ENCODE measurements at places on chromosomes 2 and 18.
A peak's percentile ranks its signal among the peaks of the same experiment; 100 is the strongest.

GRCh38 chr2:120669971-120670370 is 65.7 kb upstream of the GLI2 start:
- no peak for DNase-seq

DNA sequence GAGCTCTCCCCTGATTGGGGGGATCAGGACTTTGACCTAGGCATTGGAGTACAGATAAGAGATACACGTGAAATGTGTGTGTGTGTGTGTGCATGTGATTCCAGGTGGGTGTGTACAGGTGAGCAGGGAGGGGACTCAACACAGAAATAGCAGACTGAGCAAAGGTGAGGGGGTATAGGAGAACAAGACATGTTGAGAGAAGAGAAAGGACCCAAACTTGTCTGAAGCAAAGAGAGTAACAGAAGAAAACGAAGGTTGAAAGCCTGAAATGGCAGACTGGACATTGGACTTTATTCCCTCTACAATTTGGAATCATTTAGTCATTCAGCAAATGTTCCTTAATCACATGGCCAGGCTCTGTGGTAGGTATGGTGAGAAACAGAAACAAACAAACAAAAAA is 23.3 kb downstream of the MRO start:
- no peak for DNase-seq

DNA sequence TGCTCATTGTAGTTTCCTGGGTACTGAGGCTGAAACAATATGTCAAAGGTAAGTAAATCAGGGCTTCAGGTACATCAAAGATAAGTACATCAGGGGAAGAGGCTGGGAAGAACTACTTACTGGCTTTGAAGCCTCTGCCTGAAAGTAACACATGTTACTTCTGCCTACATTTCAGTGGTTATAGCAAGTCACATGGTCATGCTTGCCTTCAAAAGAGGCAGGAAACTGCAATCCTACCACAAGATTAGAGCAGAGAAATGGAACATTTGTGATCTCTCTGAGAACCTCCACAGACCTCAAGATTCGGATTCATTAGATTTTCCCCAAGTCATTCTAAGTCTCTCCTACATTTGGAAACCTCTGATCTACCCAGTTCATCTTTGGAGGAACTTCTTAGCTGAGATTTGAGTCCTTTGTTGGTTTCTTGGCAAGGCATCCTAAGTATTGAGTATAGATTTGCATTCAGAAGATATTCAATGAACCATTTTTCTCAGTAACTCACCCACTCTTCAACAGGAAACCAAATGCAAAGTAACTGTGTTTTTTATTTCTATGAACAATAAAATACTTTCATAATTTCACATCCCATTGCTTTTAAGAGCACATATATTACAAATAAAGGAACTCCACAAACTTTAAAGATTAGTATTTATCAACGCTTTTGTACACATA is 48.5 kb upstream of the CCDC195 start:
- no peak for DNase-seq

- no peak for DNase-seq
These were observed 159.2 kb upstream of the ACAA2 start for GRCh38 chr18:49972535-49972934.

- DNase-seq: no peak
These were observed 152.3 kb downstream of the DIS3L2 start for GRCh38 chr2:232113821-232114220.

DNA sequence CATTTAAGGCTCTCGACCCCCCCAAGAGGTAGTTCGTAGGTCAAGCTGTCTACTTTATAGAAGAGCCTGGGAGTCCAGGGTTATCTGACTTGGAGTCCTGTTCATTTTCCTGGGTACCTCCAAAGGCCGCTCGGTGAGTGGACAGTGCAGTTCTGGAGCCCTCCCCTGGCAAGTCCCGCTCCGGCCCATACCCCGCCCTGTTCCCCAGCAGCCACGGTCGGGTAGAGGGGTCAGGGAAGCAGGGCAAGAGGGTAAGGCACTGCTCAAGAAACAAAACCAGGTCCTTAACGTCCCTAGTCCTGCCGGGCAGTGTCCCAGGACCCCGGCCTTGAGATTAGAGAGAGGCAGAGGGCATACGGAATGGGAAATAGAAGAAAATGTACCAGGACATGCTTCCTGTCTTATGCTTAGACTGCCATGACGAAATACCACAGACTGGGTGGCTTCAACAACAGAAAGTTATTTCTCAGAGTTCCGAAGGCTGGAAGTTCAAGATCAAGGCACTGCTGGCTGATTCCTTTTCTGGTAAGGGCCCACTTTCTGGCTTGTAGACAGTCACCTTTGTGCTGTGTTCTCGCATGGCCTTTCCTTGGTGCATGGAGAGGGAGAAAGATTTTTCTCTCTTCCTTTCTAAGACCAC is 5.4 kb upstream of the HPCAL1 start:
- DNase-seq: no peak

DNA sequence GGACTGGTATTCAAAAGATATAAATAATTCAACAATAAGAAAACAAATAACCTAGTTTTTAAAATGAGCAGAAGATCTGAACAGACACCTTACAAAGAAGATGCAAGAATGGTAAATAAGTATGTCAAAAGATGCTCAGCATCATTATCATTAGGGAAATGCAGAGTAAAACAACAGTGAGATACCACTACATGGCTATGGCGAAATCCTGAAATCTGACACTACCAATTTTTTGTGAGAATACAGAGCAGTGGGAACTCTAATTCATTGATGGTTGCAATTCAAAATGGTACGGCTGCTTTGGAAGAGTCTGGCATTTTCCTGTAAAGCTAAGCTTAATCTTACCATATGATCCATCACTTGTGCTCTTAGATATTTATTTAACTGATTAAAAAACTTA is 151.8 kb downstream of the UBR3 start:
- DNase-seq: no peak

- no peak for DNase-seq
These were observed 245.7 kb downstream of the MREG start for GRCh38 chr2:215767625-215768024.

DNA sequence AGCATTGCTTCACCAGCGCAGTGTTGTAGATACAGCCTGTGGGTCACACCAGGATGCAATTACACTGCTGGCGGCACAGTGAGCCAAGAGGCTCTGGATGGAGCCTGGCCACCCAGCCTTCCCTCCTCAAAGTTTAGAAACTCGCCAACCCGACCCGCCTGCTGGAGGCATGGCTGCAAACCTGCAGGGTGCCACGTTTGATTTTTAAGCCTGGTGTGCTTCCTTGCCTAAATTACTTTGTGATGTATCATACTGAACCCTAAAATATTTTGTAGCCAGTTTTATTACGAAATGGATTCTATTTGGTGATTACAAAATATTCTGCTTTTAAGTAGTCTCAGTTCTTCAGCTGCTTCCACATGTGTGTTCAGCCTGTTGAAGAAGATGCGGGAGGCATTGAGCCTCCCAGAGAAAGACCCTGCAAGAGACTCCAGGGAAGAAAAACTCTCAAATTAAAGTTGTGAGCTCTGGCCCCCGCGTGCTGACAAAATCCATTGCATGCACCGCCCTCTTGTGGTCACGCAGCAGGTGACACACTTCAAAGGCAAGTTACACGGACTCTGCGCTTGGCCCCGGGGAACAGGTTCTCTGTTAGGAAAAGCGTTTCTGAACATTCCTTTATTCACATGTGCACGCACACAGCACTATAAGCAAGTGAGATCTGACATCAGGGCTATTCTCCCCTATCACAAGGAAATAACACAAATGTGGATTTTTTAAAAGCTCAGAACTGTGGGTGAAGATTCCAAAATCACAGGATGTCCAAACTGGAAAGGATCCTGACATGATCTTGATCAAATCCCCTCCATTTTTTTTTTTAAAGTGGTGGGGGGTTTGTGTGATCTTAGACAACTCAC is 63.0 kb upstream of the TWIST2 start:
- peak; percentile 11 for DNase-seq

- no peak for DNase-seq
These were observed 205.0 kb downstream of the UBE2E3 start for GRCh38 chr2:181185421-181185820.

DNA sequence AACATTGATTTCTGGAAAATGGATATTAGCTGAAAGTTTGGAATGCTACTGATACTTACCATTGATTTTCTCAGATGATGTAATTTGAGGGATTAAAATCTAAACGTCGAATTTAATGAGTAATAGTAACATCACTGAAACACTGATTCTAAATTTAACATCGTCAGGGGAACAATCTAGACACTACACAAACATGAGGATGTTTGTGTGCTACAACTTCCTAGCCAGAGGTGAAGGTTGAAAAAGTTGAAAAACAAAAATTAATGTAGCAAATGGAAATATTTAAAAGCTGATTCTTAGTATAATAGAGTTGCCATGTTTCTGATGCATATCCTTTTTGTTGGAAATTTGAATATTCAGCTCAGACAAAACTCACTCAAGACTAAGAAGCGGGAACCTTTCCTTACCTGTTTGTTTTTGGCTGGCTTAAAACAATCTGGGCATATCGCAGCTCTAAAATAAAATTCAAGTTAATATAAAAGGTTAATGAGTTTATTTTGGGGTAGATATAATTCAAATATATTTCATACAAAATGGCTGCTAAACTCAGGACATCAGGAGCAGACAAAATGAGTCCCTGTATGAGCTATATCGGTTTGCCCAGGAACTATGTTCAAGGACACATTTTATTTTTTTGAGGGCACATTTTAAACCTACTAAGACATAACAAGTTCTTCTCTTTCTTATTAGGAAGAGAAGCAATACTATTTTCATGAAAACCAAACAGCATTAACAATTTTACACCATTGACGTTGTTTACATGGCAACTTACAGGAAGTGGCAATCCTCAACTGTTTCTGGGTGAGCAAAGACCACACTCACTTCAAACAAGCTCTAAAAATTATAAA is 52.6 kb upstream of the PEX13 start:
- no peak for DNase-seq

GRCh38 chr2:241961454-241961853 is 91.9 kb downstream of the RTP5 start:
- no peak for DNase-seq

- no peak for DNase-seq
These were observed 8.5 kb downstream of the ESPNL start for GRCh38 chr2:238108423-238109183.

GRCh38 chr18:79071503-79072210 is 2.5 kb downstream of the ATP9B start:
- DNase-seq: no peak

DNA sequence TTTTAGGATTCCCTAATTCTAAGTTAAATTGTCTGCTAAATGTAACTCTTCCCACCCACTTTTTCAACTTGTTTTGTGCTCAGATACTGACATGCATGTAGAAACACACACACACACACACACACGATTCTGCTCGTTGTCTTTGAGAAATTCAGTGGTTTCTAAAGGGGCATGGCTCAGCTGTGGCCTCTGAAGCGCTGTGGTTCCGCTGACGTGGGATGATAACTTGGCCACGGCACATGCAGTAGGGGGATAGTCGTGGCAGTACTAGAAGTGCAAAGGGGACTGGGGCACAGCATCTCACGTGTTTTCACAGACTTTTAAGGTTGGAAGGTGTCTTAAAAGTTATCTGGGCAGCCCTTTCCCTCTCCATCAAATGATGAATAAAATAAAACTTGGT is 18.4 kb downstream of the CASP10 start:
- DNase-seq: no peak

DNA sequence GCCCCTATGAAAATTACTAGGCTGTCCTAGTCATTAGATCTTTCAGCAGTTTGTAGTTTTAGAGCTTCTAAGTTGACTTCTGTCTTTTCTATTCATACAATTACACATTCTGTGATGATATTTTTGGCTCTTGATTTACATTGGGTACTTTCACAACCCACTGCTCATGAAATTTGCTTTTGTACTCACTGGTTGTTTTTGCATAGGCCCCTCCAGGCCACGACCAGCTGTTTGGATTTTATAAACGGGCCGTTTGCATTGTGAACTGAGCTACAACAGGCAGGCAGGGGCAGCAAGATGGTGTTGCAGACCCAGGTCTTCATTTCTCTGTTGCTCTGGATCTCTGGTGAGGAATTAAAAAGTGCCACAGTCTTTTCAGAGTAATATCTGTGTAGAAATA is 193.8 kb downstream of the RPIA start:
- no peak for DNase-seq

DNA sequence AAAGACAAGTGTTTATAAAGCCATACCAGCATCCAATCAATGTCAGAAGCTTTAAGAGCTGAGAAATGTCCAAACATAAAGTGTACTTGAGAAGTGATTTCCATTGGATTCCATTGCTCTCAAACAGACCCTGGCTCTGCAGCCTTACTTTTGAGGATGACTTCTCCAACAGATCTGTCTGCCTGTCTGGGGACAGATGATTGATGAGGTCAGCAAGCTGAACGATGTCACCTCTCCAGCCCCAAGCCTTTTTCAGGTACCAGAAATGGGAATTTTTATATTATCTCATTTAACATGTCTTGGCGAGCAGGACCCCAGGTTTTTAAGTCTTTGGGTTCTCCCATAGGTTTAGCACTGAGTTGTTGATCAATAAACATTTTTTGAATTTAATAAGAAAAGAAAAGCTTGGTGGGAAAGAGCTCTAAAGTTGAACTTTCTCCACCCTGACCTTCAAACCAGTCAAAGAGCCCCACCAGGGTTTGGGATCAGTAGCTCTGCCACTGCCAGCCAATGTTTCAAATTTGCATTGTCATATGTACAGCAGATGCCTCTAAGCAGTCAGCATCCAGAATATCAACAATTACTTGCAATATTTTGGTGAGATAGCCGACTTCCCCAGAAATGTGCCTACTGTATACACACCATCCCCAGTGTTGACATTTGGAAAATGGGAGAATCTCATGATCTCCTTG is 22.5 kb downstream of the PTPN18 start:
- no peak for DNase-seq

DNA sequence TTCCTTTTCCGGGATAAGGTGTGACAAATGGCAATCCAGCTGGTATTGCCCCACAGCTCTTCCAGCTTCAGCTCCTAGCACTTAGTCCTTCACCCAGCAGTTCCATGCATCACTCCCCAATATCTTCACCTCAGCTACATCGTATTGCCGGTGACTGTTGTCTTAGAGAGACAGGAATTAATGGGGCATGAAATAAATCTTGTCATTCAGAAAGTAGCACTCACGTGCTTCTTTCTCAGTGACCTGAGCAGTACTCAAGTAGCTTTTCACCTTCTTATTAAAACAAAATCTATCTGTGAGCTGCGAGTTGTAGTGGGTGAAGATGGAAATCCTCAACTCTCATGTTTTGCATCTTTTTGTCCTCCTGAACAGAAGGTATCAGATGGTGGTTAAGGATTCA is 72.8 kb downstream of the PTH2R start:
- DNase-seq: no peak

- no peak for DNase-seq
These were observed 147.6 kb downstream of the CYP26B1 start for GRCh38 chr2:72000110-72000509.

- DNase-seq: peak; percentile 27
These were observed 44.5 kb downstream of the USP34 start for GRCh38 chr2:61426267-61426897.

- DNase-seq: no peak
These were observed 145.9 kb downstream of the CALCRL start for GRCh38 chr2:187302116-187302515.

GRCh38 chr18:41768467-41768866 is 186.6 kb upstream of the PIK3C3 start:
- no peak for DNase-seq

DNA sequence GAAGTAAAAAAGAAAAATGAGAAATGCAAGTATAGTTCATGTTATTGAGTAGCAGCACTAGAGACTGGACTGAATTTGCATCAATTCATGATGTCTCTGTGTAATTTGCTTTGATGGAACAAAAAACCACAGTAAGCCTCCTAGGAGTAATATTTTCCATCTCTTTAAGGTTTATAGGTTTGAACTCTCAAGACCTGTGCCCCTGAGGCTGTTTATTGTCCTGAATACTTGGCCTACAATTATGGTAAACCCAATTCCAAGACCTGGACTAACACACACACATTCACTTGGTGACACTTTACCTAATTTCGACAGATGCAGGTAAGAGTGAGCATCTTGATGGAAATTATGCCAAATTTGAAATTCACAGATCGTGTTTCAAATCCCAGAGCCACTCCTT is 71.8 kb upstream of the ZNF521 start:
- DNase-seq: no peak

All from activated CD8-positive, alpha-beta memory T cell treated with anti-CD3 and anti-CD28 coated beads for 48 hours (primary cell).